Body of pancreas (tissue), 4 donors: ENCODE measurements at places on chromosomes 3 and 15. TPM values are rescaled to one million over a fixed set of nuclear protein-coding genes. Genes with fewer than 3 reads are reported as not detected.

DNA sequence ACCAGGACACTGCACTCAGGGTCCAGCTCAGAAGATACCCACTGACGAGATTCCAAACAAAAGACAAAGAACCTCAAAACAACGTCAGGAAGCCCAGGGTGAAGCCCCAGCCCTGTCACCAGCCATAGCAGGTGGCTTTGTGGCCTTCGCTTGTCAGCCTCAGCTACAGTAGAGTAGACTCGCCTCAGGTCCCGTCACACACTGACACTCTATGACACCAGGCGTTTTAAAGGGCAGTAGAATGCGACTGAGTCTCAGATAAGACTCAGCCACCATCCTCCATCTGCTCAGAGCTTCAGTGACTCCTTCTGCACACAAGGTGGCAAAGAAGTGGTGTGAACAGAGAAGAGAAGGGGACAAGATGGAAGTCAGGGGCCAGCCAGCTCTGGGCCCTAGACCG is 12.8 kb downstream of the RBPMS2 start:
- no peak overlapping the region for H3K4me3 ChIP-seq
- no peaks in the 10 kb centered on the region for H3K4me1 ChIP-seq
- H3K36me3 ChIP-seq, result no peaks in the 10 kb centered on the region

GRCh38 chr15:55555089-55555488 is 33.1 kb downstream of the PYGO1 start:
- H3K4me3 ChIP-seq, result no peak overlapping the region
- no peak overlapping the region for H3K27ac ChIP-seq
- DNase-seq, result no peak
- H3K4me1 ChIP-seq, result no peaks in the 10 kb centered on the region
- H3K27me3 ChIP-seq, result no peaks in the 10 kb centered on the region
- no peaks in the 10 kb centered on the region for H3K36me3 ChIP-seq

- no peak overlapping the region for H3K27ac ChIP-seq
- DNase-seq, result peak; percentile 6
- no peaks in the 10 kb centered on the region for H3K27me3 ChIP-seq
- H3K36me3 ChIP-seq, result no peaks in the 10 kb centered on the region
- no peak overlapping the region for H3K4me3 ChIP-seq
Measured at GRCh38 chr3:155605571-155605970, 139.3 kb downstream of the PLCH1 start.

- no peaks in the 10 kb centered on the region for H3K4me1 ChIP-seq
- no peaks in the 10 kb centered on the region for H3K27me3 ChIP-seq
- no peak overlapping the region for H3K4me3 ChIP-seq
Measured at GRCh38 chr3:168803536-168803935, 707.8 kb upstream of the GOLIM4 start.

GRCh38 chr15:47876986-47877385 is 159.7 kb downstream of the SEMA6D start:
- no peak overlapping the region for H3K27ac ChIP-seq
- no peaks in the 10 kb centered on the region for H3K27me3 ChIP-seq
- H3K36me3 ChIP-seq, result no peaks in the 10 kb centered on the region
- H3K4me1 ChIP-seq, result no peaks in the 10 kb centered on the region
- no peak for DNase-seq

DNA sequence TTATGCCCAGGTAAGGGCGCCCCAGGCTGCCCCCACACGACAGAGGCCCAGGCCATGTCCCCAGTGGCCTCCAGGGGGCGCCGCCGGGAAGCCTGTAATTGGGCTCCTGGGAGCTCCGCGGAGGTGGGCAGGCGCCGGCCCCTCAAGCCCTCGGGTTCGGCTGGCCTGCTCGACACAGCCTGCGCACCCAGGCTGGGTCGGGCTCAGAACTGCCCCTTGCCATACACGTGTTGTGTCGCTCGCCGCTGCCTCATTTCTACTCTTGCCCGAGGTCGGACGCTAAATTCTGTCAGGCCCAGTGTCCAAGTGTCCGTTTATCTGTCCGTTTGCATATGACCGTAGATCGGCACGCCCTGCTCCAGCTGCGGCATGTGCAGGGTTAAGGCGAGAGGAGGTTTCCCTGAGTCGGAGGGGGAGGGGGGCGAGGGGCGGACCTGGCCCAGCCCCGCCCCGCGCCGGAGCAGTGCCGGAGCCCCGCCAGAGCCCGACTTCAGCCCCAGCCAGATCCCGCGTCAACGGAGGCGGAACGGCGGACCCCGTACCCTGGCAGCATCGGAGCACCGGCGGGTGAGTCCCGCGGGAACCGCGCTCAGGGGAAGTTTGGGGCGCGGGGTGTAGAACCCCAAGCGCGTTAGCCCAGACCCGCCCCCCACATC is at the start of gene KLHDC8B:
KLHDC8B (plus strand) TSS at position 480 of the 656 bp plus-strand sequence. CDS start 1,172 bp downstream, outside the sequence.
- H3K27me3 ChIP-seq, result no peaks in the 10 kb centered on the region
- H3K4me1 ChIP-seq, result peaks cover 43% of the 10 kb centered on the region
- H3K27ac ChIP-seq, result peak within 1 kb of the TSS; percentile 78
- DNase-seq, result peak; percentile 84

- peaks cover 6% of the 10 kb centered on the region for H3K4me1 ChIP-seq
- no peak overlapping the region for H3K4me3 ChIP-seq
- DNase-seq, result no peak
- no peak overlapping the region for H3K27ac ChIP-seq
- H3K36me3 ChIP-seq, result no peaks in the 10 kb centered on the region
- H3K27me3 ChIP-seq, result no peaks in the 10 kb centered on the region
Measured at GRCh38 chr3:15110206-15110605, 11.3 kb upstream of the RBSN start.

DNA sequence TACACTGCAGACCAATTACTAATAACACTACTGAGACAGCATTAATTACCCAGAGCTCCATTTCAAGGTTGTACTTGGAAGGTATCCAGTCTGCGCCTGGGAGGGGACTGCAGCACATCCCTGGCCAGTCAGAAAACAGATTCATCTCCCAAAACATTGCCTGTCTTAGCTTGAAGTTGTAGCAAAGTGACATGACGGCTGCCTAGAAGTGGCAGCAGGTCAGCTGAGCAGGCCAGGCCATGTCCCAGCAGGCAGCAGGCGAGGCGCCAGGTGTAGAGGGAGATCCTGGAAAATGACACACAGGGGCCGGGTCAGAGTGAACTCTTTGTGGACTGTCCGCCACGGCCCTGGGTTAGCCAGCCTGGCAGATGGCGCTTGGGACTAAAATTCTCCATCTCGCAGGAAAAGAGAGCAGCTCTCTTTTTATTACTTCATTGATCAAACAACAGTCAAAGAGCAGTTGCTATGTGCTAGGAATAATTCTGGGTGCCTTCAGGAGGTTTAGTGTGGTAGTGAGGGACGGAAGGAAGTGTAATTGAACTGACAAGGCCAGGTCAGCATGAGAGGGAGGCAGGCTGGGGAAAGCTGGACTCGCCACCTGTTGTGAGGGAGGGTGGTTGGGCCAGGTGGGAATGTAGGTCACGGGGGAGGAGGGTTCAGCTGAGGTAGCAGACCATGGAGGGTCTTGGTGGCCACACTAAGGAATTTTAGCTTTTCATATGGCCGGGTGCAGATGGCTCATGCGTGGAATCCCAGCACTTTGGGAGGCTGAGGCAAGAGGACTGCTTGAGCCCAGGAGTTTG is 1.3 kb upstream of the MAP6D1 start:
- peak; percentile 47 for DNase-seq
- no peak overlapping the region for H3K4me3 ChIP-seq
- H3K4me1 ChIP-seq, result peaks cover 29% of the 10 kb centered on the region
- H3K27me3 ChIP-seq, result no peaks in the 10 kb centered on the region
- H3K27ac ChIP-seq, result peak overlapping the region; percentile 19

DNA sequence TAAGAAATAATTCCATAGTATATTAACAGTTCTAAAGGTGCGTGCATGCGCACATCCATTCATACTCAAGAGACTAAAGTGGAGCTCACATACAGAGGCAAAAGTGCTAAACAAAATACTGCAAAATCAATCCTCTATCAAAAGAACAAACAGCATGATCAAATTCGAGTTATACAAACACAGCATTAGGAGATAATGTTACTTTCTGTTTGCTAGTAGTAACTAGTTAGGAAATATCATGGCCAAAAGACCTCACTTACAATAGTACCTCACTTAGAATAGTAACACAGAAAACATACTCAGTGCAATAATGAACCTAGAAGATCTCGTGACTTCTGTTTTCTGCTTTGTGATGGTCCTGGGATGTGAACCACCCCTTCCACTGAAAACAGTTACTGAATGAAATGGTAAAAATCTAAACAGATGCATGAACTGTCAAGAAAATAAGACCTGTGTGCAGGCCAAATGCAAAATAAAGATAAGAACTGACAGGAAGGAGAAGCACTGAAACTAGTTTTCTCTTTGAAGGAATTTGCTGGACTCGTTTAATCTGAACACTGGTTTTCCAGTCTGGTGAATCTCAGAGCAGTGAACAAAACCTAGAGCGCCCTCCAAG is 20.9 kb upstream of the CEMIP start:
- H3K36me3 ChIP-seq, result no peaks in the 10 kb centered on the region
- no peaks in the 10 kb centered on the region for H3K27me3 ChIP-seq
- H3K27ac ChIP-seq, result no peak overlapping the region
- no peak overlapping the region for H3K4me3 ChIP-seq
- H3K4me1 ChIP-seq, result peaks cover 10% of the 10 kb centered on the region

DNA sequence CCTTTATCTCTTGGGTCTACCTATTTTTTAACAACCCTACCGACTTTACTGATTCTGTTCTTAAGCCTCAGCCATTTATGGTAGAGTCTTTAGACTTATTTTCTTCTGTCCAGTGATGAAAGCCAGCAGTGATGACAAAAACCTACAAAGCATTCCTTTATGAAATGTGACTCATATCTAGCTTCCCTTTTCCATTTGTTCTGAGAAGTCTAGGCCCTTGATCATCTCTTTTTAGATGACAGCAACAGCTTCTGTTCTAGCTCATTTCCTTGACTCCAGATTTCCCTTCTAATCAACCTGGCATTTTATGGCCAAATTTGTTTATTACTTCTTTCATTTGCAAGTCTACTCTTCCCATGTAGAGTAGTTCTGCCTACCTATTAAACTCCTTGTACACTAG is 36.1 kb downstream of the CFAP44 start:
- H3K27ac ChIP-seq, result no peak overlapping the region
- H3K4me1 ChIP-seq, result no peaks in the 10 kb centered on the region
- H3K27me3 ChIP-seq, result no peaks in the 10 kb centered on the region

DNA sequence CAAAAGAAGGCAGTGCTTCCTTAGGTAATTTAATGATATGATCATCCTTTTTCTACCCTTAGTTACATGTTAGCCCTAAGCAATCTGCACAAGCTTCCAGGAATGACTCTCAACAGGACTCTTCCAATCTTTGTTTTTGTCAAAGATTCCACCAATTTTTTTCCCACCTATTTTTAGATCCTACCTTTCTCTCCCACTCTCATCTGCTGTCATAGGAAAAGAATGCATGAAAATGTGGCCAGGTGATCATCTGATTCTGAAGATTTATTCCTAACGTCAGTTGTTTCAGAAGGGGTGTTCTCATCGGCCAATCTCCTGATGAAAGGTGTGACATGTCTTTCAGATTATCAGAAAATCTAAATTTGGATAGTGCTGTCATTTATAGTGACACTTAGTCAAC is 7.2 kb downstream of the CCDC54 start:
- H3K36me3 ChIP-seq, result no peaks in the 10 kb centered on the region
- no peak overlapping the region for H3K27ac ChIP-seq
- no peaks in the 10 kb centered on the region for H3K27me3 ChIP-seq
- H3K4me3 ChIP-seq, result no peak overlapping the region
- H3K4me1 ChIP-seq, result no peaks in the 10 kb centered on the region

DNA sequence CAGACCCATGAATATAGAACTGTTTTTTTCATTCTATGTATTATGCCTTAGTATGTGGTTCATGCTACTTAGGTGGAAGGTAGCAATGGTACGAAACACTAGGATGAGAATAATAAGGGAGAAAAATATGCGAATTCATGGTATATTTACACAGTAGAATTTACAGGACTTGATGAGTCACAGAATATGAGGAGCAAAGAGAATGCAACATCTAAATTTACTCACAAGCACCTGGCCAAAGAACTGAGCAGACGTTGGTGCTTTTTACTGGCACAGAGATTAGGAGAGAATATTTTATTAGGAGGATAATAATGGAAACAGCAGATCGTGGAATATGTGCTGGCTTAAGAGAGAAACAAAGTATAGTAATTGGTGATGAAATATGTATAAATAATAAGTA is 785.4 kb upstream of the ROBO1 start:
- H3K4me1 ChIP-seq, result no peaks in the 10 kb centered on the region
- DNase-seq, result no peak
- H3K27ac ChIP-seq, result no peak overlapping the region
- H3K4me3 ChIP-seq, result no peak overlapping the region
- no peaks in the 10 kb centered on the region for H3K27me3 ChIP-seq

GRCh38 chr3:9279966-9280365 is 30.5 kb upstream of the SRGAP3 start:
- H3K36me3 ChIP-seq, result no peaks in the 10 kb centered on the region
- DNase-seq, result no peak
- H3K27me3 ChIP-seq, result no peaks in the 10 kb centered on the region
- H3K4me3 ChIP-seq, result no peak overlapping the region

- H3K27me3 ChIP-seq, result no peaks in the 10 kb centered on the region
- no peaks in the 10 kb centered on the region for H3K4me1 ChIP-seq
- no peak overlapping the region for H3K4me3 ChIP-seq
- no peak overlapping the region for H3K27ac ChIP-seq
- H3K36me3 ChIP-seq, result no peaks in the 10 kb centered on the region
Measured at GRCh38 chr3:72112435-72112834, 327.5 kb upstream of the PROK2 start.

GRCh38 chr3:164004205-164004604 is 1074.1 kb downstream of the SI start:
- no peaks in the 10 kb centered on the region for H3K27me3 ChIP-seq
- H3K4me1 ChIP-seq, result no peaks in the 10 kb centered on the region
- H3K36me3 ChIP-seq, result no peaks in the 10 kb centered on the region
- DNase-seq, result no peak
- no peak overlapping the region for H3K27ac ChIP-seq

GRCh38 chr3:8328967-8329366 is 172.7 kb upstream of the LMCD1 start:
- no peaks in the 10 kb centered on the region for H3K4me1 ChIP-seq
- no peak for DNase-seq
- H3K27ac ChIP-seq, result no peak overlapping the region
- no peaks in the 10 kb centered on the region for H3K36me3 ChIP-seq
- no peak overlapping the region for H3K4me3 ChIP-seq
- H3K27me3 ChIP-seq, result no peaks in the 10 kb centered on the region

LRRK1 gene
- 12.2 TPM for total RNA-seq

TIPARP gene
- 12.5 TPM for total RNA-seq

STAC gene
- not detected for total RNA-seq

TEX55 gene
- total RNA-seq, result not detected

BFSP2 gene
- total RNA-seq, result not detected

VGLL4 gene
- total RNA-seq, result 66.4 TPM

NR1D2 gene
- total RNA-seq, result 13.0 TPM

ECE2 gene
- 18.8 TPM for total RNA-seq

NAA50 gene
- 93.6 TPM for total RNA-seq

UMPS gene
- total RNA-seq, result 12.5 TPM

CLDN1 gene
- 33.3 TPM for total RNA-seq

GOLGA8G gene
- total RNA-seq, result not detected

PLA1A gene
- total RNA-seq, result 4.4 TPM

VIPR1 gene
- 10.6 TPM for total RNA-seq

SLITRK3 gene
- not detected for total RNA-seq

AADAC gene
- 8.0 TPM for total RNA-seq

NGLY1 gene
- total RNA-seq, result 42.2 TPM

KIF15 gene
- not detected for total RNA-seq

TSPAN3 gene
- 99.1 TPM for total RNA-seq

TNNC1 gene
- total RNA-seq, result 10.4 TPM

ITPR1 gene
- total RNA-seq, result 29.8 TPM
